GM19239 (cell line): ENCODE measurements at places on chromosomes 5 and 9.

GRCh38 chr5:89972901-89973300, 436.7 kb downstream of the CETN3 start:
- DNase-seq: no peak

DNA sequence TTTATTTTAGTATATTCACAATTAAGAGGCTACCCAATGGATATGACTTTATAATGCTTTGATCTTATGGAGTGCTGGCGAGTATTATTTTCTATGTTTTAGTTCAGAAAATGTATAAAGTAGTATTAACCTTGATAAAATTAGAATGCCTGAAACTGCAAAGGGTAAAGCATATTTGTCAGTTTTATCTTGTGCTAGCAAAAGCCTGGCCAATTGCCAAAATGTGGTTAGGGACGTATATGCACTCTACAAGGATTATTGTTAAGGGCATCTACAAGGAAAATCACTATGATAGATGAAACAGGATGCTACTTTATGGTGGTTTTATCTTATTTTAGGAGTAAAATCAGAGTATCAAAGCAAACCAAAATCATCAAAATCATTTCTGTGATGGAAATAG, 281.7 kb downstream of the CCDC171 start:
- DNase-seq: no peak

DNA sequence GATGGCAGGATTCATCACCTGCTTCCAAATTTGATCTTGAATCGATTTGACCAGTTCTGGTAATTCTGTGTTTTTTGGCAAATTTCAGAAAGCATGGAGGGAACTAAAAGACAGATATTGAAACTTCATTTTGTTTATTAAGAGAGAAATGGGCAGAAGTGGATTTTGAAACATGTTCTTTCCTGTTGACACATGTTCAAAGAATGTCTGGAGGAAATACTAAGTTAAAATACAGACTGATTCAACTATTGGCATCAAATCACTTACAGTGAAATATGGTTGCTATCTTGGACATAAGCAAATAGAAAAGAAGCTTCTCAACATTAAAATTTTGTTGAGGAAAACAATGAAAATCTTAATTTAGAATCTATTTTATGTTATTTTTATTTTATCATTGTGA, 19.3 kb upstream of the GZMK start:
- no peak for DNase-seq

- no peak for DNase-seq
Measured at GRCh38 chr5:180130876-180131740, 59.5 kb upstream of the RNF130 start.

DNA sequence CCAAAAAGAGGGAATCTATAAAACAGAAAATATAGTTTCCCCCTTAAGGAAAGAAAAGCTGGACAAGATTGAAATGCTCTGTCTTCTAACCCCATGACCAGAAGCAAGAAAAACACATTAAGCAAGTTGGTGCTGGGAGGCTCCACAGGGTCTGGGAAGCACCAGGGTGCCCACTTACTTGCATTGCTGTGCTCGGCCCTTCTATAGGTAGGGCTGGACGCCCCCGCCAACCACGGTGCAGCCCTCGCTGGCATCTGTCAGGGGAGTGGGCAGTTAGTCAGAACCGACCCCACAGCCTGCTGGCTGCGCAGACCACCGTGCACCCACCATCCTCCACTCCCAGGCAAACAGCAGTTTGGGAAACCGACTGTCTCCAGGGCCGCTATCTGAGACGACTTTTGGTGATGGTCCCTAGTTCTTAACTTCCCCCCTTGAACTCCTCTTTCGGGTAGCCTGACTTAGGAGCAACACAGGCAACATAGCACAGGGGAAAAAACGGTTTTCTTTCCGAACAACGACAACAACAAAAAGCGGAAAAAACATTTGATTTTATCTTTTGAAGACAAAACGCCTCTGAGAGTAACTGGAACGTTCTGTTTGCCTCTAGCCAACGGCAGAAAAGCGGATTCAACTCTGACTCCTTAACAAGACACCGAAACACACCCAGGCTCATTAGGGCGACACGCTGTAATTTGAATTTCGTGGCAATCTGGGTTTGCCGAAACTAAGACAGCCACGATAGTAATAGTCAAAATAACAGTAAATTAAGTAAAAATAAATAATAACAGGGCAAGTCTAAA, 3.9 kb downstream of the IRX2 start:
- no peak for DNase-seq

DNA sequence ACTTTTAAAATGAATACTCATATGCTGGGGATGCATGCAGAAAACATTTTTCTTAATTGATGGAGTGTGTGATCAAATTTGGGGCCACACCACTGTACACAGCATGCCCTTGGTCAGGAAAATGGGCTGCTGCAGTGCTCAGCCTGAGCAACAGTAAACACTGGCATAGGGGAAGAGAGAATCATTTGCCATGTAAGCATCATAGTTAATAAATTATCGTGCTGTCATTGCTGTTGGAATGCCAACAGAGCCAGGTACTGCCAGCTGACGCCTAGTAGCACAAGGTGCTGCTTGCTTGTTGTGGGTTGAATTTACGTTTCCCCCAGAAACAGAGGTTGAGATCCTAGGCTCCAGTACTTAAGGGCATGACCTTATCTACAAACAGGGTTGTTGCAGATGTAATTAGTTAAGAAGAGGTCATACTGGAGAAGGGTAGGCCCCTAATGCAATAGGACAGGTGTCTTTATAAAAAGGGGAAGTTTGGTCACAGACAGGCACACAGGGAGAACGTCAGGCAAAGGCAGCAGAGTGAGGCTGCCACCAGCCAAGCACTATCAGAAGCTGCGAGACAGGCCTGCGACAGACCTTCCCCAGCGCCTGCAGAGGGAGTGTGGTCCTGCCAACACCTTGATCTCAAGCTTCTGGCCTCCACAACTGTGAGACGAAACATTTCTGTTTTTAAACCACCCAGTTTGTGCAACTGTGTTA, 25.3 kb downstream of the DAP start:
- no peak for DNase-seq
